ENCODE measurements at places on chromosomes 2 and 18.

DNA sequence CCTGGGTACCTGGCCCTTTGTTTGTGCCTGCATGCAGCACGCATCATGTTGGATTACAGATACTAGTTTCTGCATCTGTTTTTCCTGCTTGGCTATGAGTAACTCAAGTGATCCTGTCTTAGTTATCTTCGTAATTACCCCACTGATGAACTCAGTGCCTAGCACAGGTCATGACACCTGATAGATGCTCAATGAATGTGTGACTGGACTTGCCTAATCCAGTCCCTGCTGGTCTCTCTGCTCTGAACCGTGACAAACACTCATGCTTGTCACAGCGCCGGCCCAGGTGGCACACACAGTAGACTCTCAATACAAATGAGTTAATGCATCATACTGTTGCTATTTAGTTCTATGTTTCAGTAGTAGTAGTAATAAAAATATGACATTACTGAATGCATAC lies 31.2 kb upstream of the NTSR2 start:
- H3K27me3 ChIP-seq: no peaks in the 10 kb centered on the region
- no peaks in the 10 kb centered on the region for H3K36me3 ChIP-seq
- DNase-seq: no peak
- H3K4me1 ChIP-seq: no peaks in the 10 kb centered on the region

GRCh38 chr18:3993941-3994687 lies 461.0 kb downstream of the DLGAP1 start:
- no peak overlapping the region for H3K4me3 ChIP-seq
- no peaks in the 10 kb centered on the region for H3K36me3 ChIP-seq
- no peak overlapping the region for H3K27ac ChIP-seq
- no peaks in the 10 kb centered on the region for H3K27me3 ChIP-seq
- DNase-seq: no peak
- no peaks in the 10 kb centered on the region for H3K4me1 ChIP-seq

GRCh38 chr2:113211226-113212105 lies 37.7 kb downstream of the PSD4 start:
- DNase-seq: no peak
- no peaks in the 10 kb centered on the region for H3K36me3 ChIP-seq
- no peak overlapping the region for H3K4me3 ChIP-seq
- H3K27me3 ChIP-seq: no peaks in the 10 kb centered on the region
- peaks cover 12% of the 10 kb centered on the region for H3K4me1 ChIP-seq
- no peak overlapping the region for H3K27ac ChIP-seq

- no peaks in the 10 kb centered on the region for H3K36me3 ChIP-seq
- no peak for DNase-seq
- no peak overlapping the region for H3K27ac ChIP-seq
- H3K4me1 ChIP-seq: no peaks in the 10 kb centered on the region
These were observed 127.8 kb downstream of the TPO start for GRCh38 chr2:1541040-1541439.
